ENCODE measurements at places on chromosomes 16 and 17.
A peak's percentile ranks its signal among the peaks of the same experiment; 100 is the strongest.

DNA sequence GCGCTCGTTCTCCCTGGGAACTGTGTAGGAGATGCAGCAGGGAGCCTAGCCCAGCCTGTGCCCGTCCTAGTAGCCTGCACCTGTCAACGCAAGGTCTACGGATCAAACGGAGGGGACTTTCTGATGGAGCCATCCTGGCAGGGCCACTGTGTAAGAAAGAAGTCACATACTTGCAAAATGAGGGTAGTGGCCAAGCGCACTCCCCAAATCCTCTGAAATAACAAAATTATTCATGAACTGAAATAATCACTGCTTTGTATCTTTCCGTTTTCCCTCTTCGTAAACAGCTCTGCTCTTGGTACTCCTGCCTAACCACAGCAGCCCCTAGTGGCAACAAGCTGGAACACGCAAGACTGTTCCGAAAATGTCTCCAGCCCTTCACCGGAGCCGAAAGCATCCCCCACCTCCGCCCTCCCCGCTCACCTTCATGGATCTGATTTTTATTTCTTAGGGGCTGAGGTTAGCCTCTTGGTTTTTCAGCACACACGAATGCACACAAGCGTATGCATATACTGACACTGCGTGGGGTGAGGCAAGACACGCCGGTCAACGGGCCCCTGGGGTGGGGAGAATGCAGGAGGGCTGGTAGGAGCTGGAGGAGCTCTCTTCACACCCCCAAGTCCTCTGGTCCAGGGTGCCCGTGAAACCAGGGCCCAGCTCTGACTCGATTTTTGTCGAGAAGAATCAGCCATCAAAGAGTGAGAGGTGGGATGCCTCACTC lies 100.8 kb downstream of the ABCC12 start:
- DNase-seq: peak; percentile 11

DNA sequence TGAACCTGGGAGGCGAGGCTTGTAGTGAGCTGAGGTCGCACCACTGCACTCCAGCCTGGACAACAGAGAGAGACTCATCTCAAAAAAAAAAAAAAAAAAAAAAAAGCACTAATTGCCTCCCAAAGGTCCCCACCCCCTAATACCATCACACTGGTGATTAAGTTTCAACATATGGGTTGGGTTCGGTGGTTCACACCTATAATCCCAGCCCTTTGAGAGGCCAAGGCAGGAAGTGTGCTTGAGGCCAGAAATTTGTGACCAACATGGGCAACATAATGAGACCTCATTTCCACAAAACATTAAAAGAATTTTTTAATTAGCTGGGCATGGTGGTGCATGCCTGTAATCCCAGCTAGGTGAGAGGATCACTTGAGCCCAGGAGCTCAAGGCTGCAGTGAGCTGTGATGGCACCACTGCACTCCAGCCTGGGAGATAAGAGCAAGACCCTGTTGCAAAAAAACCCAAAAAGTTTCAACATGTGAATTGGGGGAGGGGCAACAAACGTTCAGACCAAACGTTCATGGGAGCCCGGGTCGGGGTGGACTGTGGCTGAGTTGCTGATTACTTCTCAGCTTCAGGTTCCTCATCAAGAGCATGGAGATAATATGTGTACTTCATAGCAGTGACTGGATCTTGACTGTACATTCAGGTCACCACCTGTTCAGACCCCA lies 62.1 kb upstream of the NOL11 start:
- no peak for DNase-seq

- DNase-seq: peak; percentile 34
Measured at GRCh38 chr17:80082403-80083135, 18.8 kb upstream of the GAA start.

DNA sequence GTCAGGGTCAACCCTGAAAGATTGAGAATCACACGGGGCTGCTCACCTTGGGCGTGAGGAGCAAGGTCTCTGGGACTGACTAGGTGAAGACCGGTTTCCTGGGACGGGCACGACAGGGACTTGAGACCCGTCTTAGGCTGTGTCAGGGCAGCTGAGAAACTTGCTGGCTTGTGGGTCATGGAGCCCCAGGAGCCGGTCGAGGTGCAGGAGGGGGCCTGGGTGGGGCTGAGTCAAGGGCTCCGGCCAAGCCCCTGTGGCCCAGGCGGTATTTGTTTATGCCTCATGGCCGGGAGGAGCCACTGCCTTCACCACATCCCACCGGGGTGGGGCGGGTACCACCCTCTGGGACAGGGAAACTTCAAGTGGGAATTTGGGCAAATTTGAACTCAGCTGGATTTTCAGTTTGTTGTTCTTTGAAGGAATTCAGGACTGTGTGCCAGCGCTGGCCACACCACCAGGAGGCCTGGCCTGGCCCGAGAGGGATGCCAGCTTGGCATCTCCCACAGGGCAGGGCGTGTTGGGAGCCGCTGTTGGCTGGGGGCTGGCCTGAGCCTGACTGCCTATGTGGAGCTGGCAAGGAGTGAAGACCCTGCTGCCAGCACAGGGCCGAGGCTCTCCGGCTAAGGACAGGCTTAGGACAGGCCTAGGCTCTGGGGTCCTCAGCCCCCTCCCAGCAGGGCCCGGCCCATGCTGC lies 116.1 kb downstream of the METRNL start:
- DNase-seq: no peak

DNA sequence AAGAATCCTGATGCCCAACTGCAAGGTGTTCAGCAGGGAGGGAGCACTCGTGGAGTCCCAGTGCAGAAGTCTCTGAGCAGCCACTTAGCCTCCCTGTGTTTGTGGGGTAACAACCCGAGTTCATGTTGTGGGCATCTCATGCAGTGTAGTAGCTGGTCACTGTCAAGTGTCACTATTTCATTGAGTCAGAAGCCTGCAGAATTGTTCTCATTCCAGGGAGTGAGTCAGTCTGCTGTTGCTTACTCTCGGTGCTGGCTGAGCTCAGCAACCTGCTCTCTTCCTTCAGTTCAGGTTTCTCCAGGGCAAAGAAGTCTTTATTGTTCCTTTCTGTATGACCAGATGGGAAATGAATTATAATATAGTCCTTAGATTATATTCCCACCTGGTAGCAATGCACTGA lies 24.1 kb downstream of the HMOX2 start:
- DNase-seq: no peak

DNA sequence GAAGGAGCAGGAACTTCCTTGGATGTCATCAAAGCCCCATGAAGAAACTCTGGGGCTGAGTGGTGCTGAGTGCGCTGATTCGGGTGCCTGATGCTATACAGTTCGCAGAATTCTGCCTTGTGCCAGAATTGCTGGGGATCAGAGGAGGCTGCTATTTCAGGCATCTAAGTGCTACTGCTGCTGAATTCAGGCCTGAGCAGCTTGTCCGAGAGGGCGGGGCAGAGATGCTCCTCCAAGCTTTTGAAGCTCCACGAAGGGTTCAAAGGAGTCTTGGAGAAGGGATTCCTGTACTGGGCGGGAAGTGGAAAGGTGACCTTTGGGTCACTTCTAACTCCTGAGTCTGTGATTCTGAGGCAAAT lies 227.8 kb downstream of the CCDC182 start:
- DNase-seq: no peak

DNA sequence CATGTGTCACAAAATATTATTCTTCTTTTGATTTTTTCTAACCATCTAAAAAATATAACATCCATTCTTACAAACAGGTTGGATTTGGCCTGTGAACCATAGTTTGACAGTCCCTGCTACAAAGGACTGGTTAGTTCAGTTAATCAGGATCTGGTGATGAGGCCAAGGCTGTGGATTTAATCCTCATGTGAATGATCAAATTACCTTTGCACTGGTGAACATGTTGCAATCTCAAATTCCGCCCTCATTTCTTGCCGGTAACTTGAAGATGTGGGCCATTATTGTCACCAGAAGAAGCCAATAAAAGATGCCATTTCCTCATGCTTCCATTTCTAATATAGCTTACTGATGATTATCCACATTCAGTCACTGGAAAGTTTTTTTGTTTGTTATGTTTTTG lies 35.3 kb upstream of the YPEL2 start:
- no peak for DNase-seq

- no peak for DNase-seq
Measured at GRCh38 chr17:310111-311010, 42.2 kb downstream of the RPH3AL start.

- DNase-seq: no peak
Measured at GRCh38 chr17:12727076-12727760, 61.5 kb downstream of the MYOCD start.

DNA sequence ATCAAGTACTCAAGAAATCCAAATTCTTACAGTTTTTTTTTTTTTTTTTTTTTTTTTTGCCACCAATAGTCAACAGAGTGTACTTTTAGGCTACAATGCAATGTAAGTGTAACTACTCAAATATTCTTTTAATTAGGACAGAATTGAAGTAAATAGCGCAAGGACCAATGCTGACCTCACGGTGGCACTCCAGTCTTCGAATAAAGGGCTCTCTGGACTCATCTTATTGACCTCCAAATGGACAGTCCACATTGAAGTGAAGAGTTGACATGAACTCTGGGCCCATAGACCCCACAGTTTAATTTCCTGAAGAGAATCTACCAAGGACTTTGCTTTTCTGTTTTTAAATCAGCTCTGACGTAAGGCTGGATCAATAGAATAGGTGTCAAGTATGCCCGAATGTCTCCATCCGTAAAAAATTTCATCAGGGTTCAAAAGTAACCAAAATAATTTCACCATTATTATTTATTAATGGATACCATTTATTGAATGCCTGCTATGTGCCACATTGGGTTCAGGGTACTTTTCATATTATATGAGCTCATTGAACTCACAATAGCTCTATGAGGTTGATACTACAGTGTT lies 7.3 kb upstream of the DDX52 start:
- DNase-seq: no peak

- no peak for DNase-seq
Measured at GRCh38 chr17:6047966-6048365, 22.2 kb upstream of the WSCD1 start.

- DNase-seq: peak; percentile 71
Measured at GRCh38 chr17:78132084-78132676, 1.6 kb downstream of the TMC8 start.

DNA sequence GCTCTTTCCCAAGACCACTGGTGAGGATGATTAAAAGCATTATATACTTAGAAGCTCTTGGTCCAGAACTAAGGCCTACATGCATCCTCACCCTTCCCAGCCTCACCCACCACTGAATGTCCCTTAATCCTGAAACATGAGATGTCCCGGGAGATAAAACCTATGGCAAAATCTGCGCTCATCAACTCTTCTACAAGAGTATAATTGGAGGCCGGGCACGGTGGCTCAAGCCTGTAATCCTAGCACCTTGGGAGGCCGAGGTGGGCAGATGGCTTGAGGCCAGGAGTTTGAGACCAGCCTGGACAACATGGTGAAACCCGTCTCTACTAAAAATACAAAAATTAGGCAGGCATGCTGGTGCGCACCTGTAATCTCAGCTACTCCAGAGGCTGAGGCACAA lies 13.3 kb downstream of the ACACA start:
- DNase-seq: no peak

DNA sequence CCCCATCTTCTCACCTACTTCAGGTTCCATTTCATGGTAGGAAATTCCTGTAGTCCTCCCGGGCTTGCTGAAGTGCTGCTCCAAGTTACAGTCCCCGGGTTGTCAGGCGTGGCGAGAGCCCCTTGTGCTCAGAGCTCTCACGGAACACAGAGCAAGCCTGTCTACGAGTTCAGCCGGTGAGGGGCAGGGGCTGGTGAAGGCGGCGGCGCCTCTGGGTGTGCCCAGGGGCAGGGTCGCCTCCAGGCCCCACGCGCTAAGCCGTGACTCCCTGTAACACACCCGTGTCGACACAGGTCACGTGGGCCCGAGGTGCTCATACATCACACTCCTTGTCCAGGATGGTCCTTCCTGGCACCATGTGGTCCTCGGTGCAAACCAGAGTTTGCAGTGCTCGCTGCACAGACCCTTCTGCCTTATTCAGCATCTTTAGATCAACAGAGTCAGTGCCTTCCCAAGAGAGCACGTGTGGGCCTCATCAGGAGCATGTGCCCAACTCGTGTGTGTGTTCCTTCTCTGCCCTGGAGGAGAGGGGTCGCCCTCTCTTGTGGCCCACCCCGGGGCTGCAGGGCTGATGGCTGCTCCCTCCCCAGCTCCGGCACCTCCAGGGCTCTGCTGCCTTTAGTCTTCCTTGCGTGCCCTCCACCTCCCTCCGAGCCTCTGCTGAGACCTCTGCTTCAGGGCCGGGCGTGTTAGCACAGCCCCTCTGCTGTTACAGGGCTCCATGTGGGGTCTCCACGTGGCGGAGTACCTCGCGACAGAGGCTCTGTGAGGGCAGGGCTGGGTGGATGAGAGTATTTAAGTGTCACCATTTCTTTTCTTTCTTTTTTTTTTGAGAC lies 51.2 kb downstream of the WDR45B start:
- no peak for DNase-seq

DNA sequence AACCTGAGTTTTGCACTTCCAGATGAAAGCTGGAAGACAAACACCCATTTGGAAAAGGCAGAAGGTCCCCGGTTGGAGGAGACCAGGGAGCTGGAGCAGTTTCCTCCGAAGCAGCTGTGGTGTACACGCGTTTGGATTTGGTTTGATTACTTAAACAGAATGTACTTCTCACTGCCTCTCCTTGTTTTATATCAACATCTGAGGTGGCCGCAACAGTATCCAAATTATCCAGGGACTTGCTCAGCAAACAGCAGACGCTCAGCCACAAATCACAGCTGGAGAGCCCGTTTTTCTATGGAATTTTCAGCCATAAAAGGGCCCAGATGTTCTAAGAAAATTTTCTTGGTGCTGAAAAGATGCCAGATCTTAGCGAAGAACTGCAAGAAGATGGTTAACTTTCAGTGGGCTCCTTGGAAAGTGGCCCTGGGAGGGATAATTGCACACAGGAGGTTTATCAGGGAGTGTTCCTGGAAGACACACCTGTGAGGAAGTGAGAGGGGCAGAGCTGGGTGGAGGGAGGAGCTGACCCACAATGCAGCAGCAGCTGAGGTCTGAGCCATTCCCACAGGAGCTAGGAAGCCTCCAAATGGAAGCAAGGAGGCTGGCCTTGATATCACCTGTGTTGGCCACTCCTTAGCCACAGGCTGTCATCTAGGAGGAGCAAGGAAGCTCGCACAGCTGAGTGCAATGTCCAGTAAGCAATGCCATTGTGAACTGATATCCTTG lies 28.9 kb upstream of the CDH5 start:
- DNase-seq: no peak

DNA sequence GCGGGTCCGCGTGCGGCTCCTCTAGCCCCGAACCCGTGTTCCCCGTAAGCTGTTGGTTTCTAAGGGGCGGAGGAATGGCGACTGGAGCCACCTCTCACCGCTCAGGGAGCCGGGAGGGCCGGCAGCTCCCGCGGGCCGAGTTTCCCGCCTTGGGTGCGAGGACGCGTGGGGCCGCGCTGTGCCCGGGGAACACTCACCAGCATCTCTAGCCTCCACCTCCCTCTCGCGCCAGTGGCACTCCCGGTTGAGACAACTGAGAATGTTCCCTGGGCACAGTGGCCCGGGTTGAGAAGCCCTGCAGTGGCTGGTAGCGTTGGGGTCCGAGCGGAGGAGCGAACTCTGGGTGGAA lies 560 bp downstream of the TELO2 start:
- DNase-seq: peak; percentile 4

DNA sequence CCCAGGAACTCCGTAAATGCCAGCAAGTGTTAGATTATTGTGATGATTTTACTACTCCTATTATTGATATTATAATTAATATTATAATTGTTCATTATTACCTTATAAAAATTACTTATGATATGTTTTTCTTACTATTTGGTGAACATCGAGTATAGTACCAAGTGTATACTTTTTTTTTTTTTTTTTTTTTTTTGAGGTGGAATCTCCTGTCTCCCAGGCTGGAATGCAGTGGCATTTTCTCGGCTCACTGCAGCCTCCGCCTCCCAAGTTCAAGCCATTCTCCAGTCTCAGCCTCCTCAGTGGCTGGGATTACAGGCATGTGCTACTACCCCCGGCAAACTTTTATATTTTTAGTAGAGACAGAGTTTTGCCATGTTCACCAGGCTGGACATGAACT lies 347.0 kb downstream of the WWOX start:
- no peak for DNase-seq

GRCh38 chr16:48628359-48628985 lies 18.5 kb upstream of the N4BP1 start:
- no peak for DNase-seq

Measured in stimulated activated CD8-positive, alpha-beta memory T cell treated with anti-CD3 and anti-CD28 coated beads, Interleukin-15, amount 100 ng/mL, for 48 hours (primary cell).